ENCODE measurements at places on chromosomes 3 and 15.
A peak's percentile ranks its signal among the peaks of the same experiment; 100 is the strongest.

DNA sequence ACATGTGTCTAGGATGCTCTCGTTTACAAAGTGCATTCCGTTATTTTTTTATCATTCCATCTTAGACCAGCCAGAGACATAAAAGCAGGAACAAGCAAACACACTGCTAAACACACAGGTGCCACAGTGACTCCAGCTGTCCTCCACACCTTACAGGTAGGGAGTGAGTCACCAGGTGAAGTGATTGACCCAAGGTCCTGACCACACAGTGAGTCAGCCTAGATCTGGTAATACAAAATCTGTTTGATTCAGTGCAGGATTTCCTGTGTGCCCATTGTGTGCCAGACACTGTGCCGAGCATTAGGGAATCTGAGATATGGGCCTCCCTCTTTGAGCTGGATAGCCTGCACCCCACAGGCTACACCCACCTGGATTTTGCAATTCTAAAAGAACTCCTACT, 16.7 kb upstream of the BFSP2 start:
- DNase-seq: peak; percentile 89

- DNase-seq: no peak
Observed at GRCh38 chr3:61925721-61926120, 364.4 kb downstream of the PTPRG start.

GRCh38 chr15:36585774-36586173, 6.3 kb downstream of the CDIN1 start:
- DNase-seq: peak; percentile 87

DNA sequence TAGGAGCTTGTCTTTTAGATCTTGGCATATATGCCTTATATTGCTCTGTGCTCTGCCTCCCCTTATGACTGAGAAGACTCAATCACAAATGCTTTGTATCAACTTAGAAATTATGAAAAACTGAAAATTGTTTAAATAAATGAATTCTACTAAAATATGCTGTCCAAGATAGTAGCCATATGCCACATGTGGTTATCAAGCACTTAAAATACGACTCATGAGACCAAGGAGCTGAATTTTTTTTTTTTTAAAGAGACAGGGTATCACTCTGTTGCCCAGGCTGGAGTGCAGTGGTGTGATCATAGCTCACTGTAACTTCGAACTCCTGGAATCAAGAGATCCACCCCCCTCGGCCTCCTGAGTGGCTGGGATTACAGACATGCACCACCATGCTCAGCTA, 118.3 kb downstream of the RFTN1 start:
- no peak for DNase-seq

All from mammary epithelial cell (primary cell).